ENCODE measurements at places on chromosomes 5 and 9.
A peak's percentile ranks its signal among the peaks of the same experiment; 100 is the strongest.

DNA sequence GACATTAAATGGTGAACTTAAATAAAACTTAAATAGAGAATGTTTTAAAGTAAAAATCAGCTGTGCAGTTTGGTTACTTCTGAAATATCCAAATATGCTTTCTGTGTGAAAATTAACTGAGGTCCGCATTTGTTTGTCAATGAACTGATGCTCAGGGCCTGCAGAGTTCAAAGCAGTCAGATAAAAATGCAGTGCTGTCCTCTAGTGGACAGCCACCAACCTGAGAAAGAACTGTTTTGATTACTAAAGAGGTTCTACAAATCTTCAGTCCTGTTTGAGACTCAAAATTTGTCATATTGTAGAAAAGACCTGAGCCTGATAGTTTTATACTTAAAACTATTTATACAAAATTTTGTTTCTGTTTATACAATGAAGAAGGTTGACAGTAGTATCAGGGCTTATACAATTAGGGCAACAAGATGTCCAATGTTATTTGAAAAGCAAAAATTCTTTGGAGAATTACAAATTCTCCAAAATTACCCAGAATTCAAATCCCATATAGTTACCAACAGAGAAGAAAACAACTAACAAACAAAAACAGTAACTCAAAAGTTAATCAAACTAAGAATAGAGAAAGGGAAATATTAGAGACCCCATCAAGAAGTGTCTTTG is 232.3 kb upstream of the TBCA start:
- DNase-seq: no peak

GRCh38 chr5:37495210-37495609 is 116.1 kb downstream of the WDR70 start:
- no peak for DNase-seq

DNA sequence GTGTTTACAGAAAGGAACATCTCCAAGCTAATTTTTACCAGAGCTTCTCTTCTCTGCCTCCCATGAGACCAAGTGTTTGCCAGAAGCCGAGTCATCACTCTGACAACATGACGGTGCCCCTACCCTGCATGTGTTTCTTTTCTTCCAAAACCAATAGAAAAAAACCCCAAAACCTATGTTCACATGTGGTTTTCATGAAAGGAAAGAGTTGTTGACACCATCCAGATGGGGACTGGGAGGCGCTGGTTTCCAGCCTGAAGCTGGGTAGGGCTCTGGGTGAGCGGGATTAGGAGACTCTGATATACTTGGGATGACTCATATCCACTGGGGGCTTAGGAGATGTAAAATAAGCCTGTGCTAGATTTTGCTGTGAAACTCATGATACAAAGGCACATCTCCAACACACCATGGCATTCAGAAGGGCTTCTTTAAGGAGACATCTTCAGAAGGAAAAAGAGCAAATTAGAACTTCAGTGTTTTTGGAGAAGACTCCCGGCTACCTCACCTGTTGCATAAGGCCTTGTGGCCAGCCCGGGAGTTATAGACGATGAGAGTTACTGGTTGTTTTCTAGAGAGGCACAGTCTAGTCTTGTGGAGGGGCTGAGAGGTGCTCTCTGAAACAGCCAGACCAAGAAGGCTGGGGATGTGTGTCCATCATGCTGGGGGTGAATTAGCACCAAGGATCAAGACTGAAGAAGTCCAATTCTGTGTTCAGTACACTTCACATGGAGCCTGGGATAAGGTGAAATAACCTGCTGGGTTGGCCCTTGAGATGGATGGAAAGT is 108.9 kb upstream of the LHFPL2 start:
- DNase-seq: peak; percentile 17

DNA sequence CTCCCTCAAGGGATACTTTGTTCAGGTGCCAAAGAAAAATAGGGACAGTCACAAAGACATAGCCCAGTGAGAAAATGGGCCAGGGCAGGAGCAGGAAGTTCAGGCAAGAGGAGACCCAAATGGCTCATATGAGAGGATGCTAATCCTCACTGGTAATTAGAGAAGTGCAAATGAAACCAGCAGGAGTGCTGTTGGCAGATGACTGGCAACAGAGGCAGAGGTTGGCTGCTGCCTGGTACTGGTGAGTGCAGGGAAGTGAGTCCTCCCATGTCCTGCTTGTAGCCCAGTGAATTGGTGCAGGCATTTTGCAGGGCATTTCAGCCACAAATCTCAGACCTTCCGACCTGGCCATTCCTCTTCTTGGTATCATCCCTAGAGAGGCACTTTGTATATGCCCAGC is 23.5 kb downstream of the ODF2 start:
- DNase-seq: no peak

GRCh38 chr5:80934751-80935150 is 25.4 kb upstream of the RASGRF2 start:
- no peak for DNase-seq

DNA sequence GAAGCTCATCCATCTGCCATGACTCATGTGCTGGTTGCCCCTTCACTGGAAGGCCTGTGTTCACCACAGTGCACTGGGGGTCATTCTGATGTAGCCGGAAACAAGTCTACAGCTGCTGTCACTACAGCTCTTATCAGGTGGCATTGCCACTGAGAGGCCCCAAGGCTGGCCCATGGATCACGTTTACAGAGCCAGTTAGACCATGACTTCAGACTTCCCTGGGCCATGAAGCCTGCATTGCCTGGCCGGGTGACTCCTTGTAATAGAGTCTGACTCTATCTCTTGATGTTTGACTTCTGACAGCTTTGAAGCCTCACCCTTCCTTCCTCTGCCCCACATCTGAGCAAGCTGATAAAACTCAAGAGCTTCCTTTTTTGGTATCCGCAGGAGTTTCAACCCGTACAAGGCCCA is 473.5 kb upstream of the DAP start:
- no peak for DNase-seq

- no peak for DNase-seq
These were observed 314.1 kb upstream of the PANK3 start for GRCh38 chr5:168893283-168893682.

DNA sequence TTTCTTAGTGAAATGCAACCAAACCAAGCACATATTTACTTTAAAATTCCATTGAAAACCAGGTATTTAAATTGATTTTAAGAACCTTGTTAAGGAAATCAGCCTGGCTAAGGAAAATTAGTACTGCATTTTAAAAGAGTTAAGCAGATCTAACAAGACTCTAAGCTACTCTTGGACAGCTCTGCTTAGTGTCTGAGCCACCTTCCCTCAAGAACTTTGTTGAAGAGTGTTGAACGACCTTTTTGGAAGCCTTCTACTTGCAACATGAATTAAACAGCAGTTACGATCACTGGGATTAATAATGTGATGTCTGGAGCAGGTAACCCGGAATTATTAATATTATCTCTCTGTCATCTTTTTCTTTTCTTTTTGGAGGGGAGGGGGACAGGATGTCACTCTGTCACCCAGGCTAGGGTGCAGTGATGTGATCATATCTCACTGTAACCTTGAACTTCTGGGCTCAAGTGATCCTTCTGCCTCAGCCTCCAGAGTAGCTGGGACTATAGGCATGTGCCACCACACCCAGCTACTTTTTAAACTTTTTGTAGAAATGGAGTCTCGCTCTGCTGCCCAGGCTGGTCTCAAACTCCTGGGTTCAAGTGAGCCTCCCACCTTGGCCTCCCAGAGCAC is 74.7 kb downstream of the ANKRD55 start:
- DNase-seq: no peak
